ENCODE measurements at places on chromosomes 4 and X.

- no peak for DNase-seq
Measured at GRCh38 chr4:43758836-43759235, 689.8 kb downstream of the KCTD8 start.

GRCh38 chr4:80072228-80072743, 743 bp downstream of the ANTXR2 start:
- peak; percentile 36 for DNase-seq

- peak; percentile 28 for DNase-seq
Measured at GRCh38 chrX:74519870-74520269, 94.6 kb downstream of the RLIM start.

- DNase-seq = no peak
Measured at GRCh38 chr4:24887881-24888430, 24.9 kb downstream of the CCDC149 start.

DNA sequence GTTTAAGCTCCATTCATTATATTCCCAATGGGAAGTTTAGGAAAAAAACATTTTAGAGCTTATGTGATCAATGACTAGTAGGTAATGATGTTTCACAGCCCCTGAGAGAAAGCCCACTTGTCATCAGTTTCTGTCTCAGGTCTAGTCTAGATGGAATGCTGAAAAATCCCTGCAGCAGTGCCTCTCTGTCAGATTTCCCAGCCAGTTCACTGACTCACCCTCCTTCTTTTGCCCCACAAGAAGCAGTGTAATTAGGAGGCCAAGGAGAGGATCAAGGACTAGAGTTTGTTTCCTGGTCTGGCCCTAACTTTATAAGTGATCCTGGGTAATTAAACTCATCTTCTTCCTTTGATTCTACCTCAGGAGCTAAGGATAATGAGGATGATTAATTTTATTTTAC, 118.7 kb upstream of the ANXA3 start:
- DNase-seq = peak; percentile 80

DNA sequence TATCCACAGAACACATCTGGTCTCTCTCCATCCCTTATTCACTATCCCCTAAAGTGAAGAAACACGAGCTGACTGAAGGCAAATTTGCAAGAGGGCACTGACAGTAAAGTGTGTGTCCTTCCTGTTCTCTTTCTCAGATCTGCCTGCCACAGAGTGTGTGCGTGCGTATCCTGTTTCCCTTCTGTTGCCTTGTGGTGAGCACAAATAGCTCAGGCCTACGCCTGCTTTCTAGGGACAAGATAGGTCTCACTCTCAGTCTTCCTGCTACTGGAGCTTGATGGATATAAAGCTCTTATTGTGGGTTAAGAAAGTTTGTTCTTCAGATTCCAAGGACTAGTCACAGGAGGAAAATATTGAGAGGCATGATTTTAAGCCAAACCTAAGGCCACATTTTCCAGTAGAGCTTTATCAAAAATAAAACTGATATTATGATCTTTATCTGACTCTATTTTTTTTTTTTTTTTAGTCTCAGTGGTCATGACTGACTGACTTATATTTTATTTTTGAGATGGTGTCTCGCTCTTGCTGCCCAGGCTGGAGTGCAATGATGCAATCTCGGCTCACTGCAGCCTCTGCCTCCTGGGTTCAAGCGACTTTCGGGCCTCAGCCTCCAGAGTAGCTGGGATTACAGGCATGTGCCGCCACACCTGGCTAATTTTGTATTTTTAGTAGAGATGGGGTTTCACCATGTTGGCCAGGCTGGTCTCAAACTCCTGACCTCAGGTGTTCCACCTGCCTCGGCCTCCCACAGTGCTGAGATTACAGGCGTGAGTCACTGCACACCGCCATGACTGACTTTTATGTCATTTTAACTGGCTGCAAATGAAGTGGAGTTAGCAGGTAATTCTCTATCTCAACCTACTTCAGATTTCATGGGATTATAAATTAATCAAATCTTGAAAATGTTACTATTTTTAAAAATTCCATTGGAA, 140.3 kb upstream of the SH3RF1 start:
- peak; percentile 84 for DNase-seq
